ENCODE measurements at places on chromosomes 5 and 9. TPM values are rescaled to one million over a fixed set of nuclear protein-coding genes. Genes with fewer than 3 reads are reported as not detected.
A peak's percentile ranks its signal among the peaks of the same experiment; 100 is the strongest.

DNA sequence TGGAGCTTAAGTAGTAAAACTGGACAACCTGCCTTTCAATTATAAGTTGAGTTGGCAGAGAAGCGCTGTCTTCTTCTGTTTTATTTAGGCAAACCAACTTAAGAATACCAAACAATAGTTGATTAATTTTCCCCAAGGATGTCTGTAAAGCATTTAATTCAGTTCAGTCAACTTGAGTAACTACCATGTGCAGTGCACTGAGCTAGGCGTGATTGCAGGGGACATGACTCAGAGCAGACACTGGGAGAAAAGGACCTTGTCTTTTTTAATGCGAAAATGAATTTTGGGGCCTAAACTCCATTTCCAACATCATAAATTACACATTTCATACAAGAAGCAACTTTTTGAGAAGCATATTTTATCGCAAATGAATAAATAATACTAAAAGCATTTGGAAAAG is 66.3 kb downstream of the FBXL7 start:
- no peaks in the 10 kb centered on the region for H3K36me3 ChIP-seq
- H3K27me3 ChIP-seq, result no peaks in the 10 kb centered on the region
- H3K4me1 ChIP-seq, result no peaks in the 10 kb centered on the region

- no peak overlapping the region for H3K4me3 ChIP-seq
- H3K27ac ChIP-seq, result no peak overlapping the region
- no peaks in the 10 kb centered on the region for H3K36me3 ChIP-seq
- H3K27me3 ChIP-seq, result no peaks in the 10 kb centered on the region
These were observed 73.7 kb upstream of the FST start for GRCh38 chr5:53406630-53407316.

MLANA gene
- total RNA-seq, result not detected

- no peaks in the 10 kb centered on the region for H3K36me3 ChIP-seq
- H3K27me3 ChIP-seq, result peaks cover 4% of the 10 kb centered on the region
- H3K4me1 ChIP-seq, result peaks cover 7% of the 10 kb centered on the region
- no peak overlapping the region for H3K27ac ChIP-seq
- DNase-seq, result peak; percentile 59
These were observed 15.4 kb downstream of the CCL28 start for GRCh38 chr5:43396762-43397304.

- H3K4me3 ChIP-seq, result no peak overlapping the region
- H3K4me1 ChIP-seq, result no peaks in the 10 kb centered on the region
- no peak for DNase-seq
- no peaks in the 10 kb centered on the region for H3K36me3 ChIP-seq
These were observed 1610.7 kb upstream of the C9orf72 start for GRCh38 chr9:29183971-29184370.

PFN3 gene
- total RNA-seq, result not detected

DNA sequence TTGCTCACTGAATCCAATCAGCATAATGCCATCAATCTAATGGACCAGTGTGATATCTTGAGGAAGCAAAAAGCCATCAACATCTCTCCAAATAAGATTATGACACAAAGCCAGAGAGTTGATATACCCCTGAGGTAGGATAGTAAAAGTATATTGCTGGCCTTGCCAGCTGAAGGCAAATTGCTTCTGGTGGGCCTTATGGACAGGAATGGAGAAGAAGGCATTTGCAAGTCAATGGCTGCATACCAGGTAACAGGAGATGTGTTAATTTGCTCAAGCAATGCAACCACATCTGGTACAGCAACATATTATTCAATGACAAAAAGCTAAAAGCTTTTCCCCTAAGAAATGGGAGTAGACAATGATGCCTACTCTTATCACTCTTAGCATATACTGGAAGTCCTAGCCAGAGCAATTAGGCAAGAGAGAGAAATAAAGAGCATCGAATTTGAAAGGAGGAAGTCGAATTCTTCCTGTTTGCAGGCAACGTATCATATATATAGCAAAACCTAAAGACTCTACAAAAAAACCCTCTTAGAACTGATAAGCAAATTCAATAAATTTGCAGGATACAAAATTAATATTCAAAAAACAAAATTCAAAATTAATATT is 216.1 kb upstream of the RASA1 start:
- H3K4me1 ChIP-seq, result no peaks in the 10 kb centered on the region
- no peak overlapping the region for H3K4me3 ChIP-seq
- no peaks in the 10 kb centered on the region for H3K27me3 ChIP-seq
- DNase-seq, result no peak

ZNF454 gene
- total RNA-seq, result 2.5 TPM
